ENCODE measurements at places on chromosomes 6 and 20.

DNA sequence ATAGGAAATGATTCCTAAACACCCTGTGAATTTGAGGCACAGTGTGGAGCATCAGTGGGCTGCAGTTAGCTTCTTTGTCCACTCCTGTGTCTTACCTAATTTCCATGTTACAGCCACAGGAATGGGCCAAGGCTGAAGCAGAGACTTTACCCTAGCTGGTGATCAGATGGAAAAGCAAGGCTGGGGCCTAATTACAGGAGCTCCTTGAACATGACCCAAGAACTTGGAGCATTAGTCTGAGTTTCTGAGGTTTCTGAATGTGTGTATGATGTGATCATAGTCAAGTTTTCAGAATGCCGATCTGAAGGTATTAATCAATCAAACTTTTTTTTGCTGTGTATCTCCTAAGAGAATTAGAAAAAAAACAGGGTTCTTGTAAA lies 18.0 kb downstream of the HECA start:
- no peak for DNase-seq

DNA sequence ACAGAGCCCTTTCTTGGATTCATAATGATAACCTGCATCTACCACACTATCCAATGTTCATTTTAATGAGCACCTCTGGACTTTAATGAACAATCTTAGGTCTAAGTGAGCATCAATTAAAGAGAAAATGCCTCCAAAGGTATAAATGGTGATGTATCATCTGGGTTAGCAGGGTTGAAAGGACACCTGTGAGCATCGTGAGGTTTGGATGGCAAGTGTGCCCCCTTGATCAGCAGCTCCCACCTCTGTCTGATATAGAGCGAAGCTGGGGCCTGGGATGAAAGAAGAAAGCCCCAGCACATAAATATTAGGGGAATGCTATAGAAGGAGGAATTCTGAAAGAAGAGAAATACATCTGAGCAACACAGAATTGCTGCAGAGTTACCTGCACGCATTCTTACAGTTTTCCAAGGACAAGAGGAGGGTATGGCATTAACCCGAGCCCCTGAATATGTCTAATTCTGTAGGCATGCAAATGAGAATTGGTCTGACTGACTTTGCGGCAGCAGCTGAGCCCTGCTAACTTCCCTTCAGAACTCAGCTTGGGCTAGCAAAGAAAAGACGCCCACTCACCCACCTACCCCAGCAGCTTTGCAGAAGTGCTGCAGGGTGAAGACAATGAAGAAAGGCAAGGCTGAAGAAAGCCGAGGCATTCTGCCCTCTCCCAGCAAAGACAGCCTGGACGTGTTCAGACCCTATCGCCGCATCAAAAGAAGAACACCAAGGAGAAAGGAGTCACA lies 136.2 kb downstream of the GMPR start:
- no peak for DNase-seq

DNA sequence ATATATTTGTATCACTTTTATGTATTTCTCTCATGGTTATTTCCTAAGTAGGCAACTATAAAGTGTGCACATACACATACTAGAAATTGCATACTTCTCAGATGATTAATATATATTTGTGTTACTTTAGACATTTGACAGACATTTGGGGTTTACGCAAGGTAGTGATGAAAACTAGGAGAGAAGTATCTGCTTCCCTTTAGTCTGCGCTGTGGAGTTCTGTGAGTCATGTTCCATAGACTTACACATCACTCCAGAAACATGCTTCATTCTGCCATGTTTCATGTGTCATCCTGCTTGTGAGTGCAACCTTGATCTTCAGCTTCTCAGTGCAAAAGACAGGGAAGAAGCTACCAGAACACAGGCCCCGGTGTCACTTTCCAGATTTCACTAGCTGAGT lies 200.7 kb upstream of the BMP2 start:
- no peak for DNase-seq

- DNase-seq: peak; percentile 23
Observed at GRCh38 chr6:150395388-150396009, 26.7 kb downstream of the IYD start.

- no peak for DNase-seq
Observed at GRCh38 chr20:49775229-49775693, 37.4 kb upstream of the SLC9A8 start.

DNA sequence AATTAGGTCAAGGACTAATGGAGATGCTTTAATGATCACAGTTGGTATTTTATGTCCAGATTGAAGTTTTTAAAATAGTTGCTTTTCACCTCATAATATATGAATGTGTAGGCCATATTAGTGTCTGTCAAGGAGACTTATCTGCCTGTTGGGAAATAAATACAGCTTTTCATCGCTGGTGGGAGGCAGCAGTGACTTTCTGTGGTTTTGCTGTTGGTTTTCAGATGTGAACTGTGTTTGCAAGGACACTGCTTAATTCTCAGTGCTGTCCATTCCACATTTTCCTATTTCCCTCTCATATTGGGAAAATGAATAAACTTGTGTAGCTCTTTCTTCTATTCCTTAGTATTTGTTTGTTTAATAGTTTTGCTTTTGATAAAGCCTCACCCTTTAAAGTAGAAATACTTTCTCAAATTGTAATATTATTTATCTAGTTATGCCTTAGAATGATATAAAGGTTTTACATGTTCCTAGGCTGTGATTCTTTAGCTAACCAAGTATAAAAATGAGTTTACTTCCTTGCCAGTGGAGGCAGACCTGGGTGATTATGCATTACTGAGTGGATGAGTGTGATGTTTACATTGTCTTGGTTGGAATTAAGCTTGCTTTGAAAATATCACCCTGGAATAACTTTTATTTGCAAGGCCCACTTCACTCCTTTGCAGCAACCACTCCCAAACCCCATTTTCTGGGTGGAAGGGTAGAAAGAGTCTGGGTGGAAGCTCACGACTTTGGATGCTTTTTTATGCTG lies 3.3 kb downstream of the PLCB4 start:
- DNase-seq: no peak

GRCh38 chr6:16849988-16850680 lies 88.9 kb upstream of the ATXN1 start:
- DNase-seq: no peak

DNA sequence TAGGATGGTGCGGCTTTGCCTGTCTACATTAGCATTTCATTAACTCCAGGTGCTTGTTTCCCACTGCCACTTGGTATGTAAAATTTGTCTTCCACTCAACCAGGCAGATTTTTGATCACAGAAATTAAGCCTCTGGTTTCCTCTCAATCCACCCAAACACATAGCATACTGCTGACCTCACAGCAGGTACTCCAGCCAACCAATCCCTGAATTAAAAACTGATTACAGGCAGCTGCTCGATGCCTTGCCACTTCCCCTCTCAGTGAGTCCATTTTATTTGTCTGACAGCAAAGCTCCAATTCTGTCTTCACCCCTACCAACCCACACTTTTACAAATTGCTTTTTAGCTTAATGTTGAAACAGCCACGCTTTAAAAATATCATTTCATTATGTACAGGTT lies 95.2 kb downstream of the PLCB1 start:
- no peak for DNase-seq

DNA sequence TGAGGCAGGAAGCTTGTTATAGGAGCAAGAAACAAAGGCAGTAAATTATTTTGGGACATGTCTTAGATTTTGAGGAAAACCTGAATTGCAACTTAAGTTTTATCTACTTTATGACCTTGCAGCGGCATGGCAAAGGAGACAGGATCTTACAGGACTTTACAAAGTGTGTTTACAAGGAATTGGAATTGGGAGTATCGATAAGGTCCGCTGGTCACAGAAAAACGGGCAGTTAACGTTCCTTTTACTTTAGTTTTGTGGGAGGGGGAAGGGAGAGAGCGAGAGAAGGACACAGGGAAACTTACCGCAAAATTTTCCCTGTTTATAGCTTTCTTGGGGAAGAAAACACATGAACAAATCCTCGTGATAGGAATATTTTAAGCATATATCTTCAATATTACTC lies 1607.2 kb downstream of the GRIK2 start:
- DNase-seq: no peak

GRCh38 chr6:158744986-158745430 lies 74.2 kb downstream of the EZR start:
- no peak for DNase-seq

GRCh38 chr6:107815846-107816245 lies 8.3 kb downstream of the SCML4 start:
- no peak for DNase-seq

- no peak for DNase-seq
Observed at GRCh38 chr6:69795469-69796072, 1.2 kb downstream of the LMBRD1 start.

- no peak for DNase-seq
Observed at GRCh38 chr6:66896415-66896814, 1189.4 kb upstream of the EYS start.

GRCh38 chr6:79984261-79984660 lies 20.2 kb upstream of the TTK start:
- DNase-seq: no peak

DNA sequence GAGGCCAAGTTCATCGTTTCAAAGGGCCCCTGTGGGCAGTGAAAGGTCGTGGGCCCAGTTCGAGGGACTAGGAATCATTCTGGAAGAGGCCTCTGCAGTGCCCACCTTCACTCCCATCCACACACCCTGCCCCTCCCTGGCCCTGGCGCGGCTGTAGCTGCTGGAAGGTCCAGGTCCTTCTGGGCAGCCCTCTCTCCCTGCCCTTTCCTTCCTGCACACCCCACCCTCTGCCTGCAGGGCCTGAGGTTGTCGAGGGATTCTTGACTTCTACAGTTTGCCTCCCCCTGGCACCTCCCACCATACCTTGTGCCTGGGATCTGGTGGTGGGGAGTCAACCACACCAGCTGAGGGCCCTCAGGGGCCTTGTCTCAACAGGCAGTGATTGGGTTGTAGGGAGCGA lies 4.5 kb upstream of the MYT1 start:
- no peak for DNase-seq

DNA sequence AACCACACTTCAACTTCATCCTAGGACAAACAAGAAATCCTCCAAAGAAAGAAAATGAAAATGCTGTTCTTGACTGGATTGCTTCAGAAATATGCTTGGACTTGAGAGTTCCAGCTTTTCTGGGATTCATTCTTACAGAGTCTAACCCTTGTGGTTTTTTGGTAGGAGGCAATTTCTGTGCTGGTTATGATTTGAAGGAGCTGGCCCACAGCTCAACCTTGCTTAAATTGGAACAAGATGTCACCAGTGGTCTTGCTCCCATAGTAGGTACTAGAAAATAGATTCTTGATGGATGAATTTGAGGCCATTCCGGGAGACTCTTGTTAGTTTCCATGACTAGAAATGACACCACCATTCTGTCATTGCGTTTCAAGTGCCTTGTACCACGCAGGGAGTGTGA lies 54.3 kb upstream of the BMP6 start:
- no peak for DNase-seq

GRCh38 chr6:168603234-168603633 lies 162.2 kb downstream of the SMOC2 start:
- no peak for DNase-seq

GRCh38 chr20:17648791-17649730 lies 33.0 kb downstream of the RRBP1 start:
- peak; percentile 57 for DNase-seq

DNA sequence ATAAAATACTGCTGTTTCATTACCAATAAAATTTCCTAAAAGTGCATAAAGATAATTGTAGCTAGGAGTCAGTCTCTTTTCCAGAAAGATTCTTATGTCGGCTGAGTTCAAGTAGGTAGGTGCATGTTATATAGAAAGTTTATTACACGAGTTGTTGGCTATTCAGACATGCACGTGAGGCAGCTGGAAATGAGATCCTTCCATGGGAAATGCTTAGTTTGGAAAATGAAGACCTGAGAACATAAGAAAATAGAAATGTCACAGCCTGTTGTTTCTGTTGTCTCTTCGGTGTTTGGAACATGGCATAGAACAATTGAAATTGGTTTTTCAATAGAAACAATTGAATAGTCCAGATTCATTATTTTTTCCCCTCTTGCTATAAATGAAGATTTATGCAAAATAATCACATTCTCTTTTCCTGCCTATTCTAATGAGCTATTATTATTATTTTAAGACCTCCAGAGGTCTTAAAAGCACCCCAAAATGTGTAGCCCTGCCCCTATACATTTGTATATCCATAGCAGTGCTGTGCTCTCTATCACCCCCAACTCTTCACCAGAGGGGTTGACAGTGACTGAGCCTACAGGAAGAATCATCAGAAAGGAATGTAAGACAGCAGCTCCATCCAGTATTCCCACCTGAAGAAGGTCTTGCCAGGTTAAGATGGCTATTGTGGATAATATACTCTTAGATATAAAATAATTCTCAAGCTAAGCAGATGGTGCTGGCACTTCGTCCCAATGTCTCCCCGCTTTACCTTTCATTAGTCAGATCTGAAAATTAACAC lies 82.2 kb downstream of the ZDHHC14 start:
- no peak for DNase-seq

DNA sequence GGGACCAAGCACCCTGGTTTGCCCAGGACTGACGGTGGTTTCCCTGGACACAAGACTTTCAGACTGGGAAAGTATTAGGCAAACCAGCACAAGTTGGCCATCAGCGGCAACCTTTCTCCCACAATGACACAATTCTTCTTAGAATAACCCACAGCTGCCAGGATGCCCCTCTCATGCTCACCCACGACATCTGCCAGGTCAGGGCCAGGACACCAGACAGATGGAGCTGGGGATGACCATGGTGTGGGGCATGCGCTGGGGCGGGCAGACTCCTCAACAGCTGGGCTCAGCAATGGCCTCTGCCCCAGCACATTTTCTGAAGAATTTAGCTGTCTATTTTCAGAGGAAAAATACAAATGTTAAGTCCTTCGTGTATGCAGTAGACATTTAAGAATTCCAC lies 226.4 kb downstream of the FNDC1 start:
- no peak for DNase-seq

GRCh38 chr6:101689156-101689555 lies 295.6 kb downstream of the GRIK2 start:
- DNase-seq: no peak

DNA sequence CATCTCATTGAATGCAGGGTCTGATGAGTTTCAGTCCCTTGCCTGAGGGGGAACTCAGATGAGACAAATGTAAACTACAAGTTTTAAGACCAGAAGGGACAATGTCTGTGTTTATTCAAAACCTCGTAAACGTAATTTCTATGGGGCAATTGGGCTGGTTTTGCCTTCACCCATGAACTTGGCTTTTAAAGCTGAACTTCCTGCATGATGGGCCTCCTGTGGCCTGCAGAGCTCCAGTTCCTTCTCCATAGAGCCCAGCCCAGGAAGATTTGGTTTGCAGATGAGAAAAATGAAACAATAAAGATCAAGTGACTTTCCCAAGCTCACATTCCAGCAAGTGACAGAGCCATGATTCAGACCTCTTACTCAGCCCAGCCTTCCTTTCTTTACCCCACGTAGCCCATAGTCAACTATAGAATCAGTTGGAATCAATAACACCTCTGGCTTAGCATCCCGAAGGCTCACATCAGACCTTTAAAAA lies 612.3 kb downstream of the UTRN start:
- DNase-seq: no peak

- DNase-seq: no peak
Observed at GRCh38 chr20:50163570-50164317, 10.2 kb upstream of the PEDS1 start.

Data from activated naive CD8-positive, alpha-beta T cell treated with anti-CD3 and anti-CD28 coated beads, Interleukin-2, amount 50 U/mL, for 24 hours (primary cell).